ENCODE measurements at places on chromosomes 7 and 10.

DNA sequence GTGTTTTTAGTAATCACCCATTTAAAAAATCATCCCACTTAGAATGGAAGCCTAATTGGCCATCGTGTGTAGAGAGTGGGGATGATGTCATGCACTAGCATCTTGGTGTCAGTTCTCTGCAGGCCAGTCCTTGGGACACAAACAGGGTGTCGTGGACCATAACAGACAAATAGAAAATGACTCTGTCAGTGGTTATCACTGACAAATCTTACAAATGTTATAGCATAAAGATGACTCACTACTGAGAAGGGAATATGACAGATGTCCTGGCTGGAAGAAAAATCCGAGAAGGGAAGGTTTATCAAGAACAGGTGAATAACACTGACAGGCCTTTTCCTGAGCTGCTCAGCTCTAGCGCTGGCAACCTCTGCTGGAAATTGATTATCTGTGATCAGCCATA is 10.6 kb downstream of the CABCOCO1 start:
- no peak for DNase-seq

- no peak for DNase-seq
Measured at GRCh38 chr10:58773341-58773740, 260.7 kb downstream of the BICC1 start.

DNA sequence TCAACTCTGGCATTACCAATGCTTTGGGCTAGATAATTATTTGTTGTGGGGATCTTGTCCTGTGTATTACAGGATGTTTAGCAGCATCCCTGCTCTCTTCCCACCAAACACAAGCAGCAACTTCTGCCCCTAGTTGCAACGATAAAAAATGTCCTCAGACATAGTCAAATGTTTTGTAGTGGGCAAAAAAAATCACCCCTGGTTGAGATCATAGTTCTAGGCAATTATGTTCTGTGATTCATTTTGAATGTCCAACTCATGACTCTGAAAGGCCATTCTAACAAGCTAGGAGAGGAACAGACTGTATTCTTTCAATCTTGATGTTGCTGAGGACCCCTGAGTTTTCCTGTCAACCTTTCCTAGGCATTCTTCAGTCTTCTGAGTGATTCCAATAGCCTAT is 79.5 kb downstream of the RTKN2 start:
- no peak for DNase-seq

GRCh38 chr10:59910867-59911266 is 4.5 kb upstream of the CCDC6 start:
- DNase-seq: no peak

Measured in stimulated activated CD8-positive, alpha-beta memory T cell treated with anti-CD3 and anti-CD28 coated beads, Interleukin-4, amount 100 ng/mL, for 1 hour (primary cell).